NCI-H1092 (cell line): ENCODE measurements at places on chromosomes 13 and 19.
A peak's percentile ranks its signal among the peaks of the same experiment; 100 is the strongest.

- peak; percentile 19 for DNase-seq
Observed at GRCh38 chr13:70723732-70724131, 615.5 kb upstream of the KLHL1 start.

GRCh38 chr19:7355151-7355820, 6.5 kb downstream of the ARHGEF18 start:
- DNase-seq = no peak

DNA sequence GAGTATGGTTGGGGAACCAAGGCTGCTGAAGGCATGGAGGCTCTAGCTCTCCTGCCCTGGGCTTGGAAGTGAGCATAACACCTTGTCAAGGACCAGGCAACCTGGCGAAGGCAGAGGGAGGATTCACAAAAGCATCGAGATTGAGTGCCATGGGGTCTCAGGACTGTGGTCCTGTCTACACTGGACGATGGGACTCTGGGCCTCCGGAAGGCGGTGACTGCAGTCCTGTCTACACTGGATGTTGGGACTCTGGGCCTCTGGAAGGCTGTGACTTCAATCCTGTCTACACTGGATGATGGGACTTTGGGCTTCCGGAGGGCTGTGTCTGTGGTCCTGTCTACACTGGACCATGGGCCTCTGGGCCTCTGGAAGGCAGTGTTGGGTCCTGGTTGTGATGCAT, 290.4 kb downstream of the TEX29 start:
- DNase-seq = no peak

- DNase-seq = no peak
Observed at GRCh38 chr19:47058621-47059022, 10.2 kb upstream of the TMEM160 start.

DNA sequence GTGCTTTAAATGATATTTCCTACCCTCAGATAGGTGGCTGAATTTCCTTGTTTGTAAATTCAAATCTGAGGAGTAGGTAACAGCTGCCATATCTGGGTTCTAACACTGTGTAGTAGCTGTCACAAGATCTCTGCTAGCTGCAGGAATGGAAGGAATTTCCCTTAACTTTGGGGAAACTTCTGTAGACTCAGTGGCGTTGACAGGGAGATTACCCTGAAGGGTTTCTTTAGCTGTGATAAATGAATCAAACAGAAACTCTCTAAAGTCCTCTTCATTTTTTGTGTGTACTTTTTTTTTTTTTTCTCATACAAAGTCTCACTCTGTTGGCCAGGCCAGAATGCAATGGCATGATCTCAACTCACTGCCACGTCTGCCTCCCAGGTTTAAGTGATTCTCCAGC, 5.3 kb upstream of the EPSTI1 start:
- DNase-seq = no peak

DNA sequence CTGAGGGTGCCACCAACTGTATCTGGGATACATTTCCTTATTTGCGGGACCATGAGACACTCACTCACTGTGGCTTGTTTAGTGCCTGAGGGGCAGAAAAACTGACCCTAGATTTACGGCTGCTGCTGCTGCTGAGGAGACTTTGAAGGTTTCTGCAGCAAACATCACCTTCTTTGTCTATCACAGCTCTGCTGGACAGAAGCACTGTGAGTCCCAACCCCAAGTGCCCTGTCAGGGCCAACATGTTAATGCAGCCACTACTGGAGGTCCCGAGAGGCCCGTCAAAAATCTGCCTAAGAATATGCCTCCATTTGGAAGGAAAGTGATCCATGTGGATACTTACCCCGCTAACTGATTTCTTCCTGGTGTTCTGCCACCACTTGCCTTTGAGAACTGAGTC, 37.3 kb upstream of the UBL3 start:
- DNase-seq = no peak

GRCh38 chr19:38377052-38377451, 2.7 kb downstream of the PSMD8 start:
- no peak for DNase-seq

DNA sequence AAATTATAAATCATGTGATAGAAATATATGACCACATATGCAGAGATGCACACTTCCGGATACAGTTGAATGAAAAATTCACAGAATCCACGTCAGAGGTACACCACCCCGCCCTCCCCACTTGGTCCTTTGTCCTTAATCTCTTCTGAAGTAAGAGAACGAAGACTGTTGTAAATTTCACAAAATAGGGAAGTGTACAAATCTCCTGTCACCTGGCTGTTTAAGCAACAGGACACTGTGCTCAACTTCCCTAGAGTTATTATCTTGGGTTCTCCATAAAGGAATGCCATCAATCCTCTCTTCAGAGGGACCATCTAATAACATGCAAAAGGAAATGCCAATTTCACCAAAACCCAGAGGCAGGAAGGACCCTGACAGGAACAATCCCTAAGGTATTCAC, 10.5 kb upstream of the CEACAM6 start:
- DNase-seq = no peak

GRCh38 chr19:10566408-10566657, 523 bp upstream of the KRI1 start:
- DNase-seq = no peak

DNA sequence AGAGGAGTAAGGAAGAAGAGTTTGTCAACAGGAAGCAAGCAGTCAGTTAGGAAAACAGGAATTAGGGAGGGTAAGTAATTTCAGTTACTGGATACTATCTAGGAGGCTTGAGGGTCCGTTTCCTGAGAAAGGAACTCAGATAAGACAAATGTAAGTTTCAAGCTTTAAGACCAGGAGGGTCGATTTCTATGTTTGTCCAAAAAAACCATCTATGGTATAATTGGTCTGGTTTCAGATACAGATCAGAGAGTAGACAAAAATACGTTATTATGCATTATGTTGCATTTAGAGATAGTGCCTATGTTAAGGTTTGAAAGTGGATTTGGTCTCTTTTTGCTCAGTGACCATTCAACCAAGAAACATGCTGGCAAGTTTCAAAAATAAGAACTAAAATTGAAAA, 789.6 kb upstream of the PCDH20 start:
- DNase-seq = no peak

- no peak for DNase-seq
Observed at GRCh38 chr13:79810669-79811068, 329.7 kb downstream of the NDFIP2 start.

GRCh38 chr13:80273718-80274117, 67.2 kb downstream of the SPRY2 start:
- no peak for DNase-seq

GRCh38 chr13:106568299-106569003, 514 bp upstream of the ARGLU1 start:
- no peak for DNase-seq

DNA sequence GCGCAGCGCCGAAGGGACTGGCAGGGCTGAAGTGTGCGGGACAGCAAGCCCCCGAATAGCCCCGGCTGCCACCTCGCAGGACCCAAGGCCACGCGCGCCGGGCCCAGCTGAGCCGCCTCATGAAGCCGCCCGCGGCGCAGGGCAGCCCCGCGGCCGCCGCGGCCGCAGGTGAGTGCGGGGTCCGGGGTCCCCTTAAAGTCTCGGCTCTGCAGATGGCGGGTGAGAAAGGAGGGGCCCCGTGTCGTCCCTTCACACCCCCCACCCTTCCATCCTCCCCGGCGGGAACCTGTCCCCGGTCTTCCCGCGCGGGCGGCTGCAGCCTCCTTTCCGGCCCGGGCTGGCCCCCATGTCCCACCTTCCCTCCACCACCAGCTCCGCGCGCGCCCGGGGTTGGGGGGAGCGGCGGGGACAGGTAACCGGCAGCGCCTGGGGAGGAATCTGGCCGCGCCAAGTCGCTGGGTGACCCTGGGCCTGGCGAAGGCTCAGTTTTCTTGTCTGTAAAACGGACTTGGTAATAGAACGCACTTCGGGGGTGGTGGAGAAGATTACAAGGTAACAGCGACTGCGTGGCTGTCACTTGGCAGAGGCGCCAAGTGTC, 338 bp downstream of the RGCC start:
- DNase-seq = no peak

DNA sequence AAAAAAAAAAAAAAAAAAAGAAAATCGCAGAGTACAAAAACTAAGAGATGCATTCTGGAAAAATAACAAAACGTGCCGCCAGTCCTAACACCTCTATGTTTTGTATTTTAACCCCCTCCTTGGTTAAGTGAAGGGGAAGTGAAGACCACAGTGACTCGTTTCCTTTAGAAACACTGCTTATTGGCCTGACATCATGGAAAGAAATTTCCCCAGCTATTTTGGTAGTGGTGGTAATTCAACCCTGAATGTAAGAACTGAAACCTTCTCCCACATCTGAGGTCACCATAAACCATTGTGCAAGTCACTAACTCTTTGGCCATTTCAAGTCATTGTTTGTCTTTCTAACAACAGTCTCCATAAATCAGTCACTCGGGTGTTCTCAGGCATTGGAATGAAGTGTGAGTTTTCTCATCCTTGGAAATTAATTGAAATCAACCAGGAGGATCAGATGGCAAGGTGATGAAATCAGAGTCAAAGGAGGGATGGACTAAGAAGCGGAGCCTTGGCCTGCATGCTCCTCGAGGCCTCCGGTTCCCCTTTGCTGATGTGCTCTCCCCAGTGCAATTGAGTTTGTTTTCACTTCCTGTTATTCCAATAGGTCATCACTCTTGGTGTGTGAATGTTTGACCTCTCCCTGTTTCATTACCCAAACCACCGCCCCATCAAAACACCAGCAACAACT, 443.9 kb downstream of the FGF9 start:
- DNase-seq = no peak

GRCh38 chr13:51451134-51451466, 1.7 kb downstream of the INTS6 start:
- DNase-seq = no peak
